ENCODE measurements at places on chromosomes 2 and 18.

DNA sequence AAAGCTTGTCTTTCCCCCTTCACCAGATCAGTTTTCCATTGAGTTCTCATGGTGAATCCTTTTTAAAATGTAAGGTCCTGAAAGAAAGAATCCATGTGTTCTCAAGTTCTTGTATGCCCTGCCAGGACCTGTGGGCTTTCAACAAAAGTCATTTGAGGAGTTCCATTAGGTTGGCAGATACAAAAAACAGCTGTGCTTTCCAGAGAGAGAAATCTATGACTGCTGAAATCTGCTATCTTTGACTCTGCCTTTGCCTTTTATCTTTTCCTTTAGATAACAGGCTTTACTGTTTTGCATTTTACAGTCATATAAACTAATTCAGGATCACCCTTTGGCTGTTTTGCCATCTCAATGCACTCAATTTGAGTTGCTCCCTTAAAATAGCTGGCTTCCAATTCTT, 59.7 kb downstream of the CXCR4 start:
- DNase-seq, result no peak

- DNase-seq, result no peak
These were observed 37.7 kb downstream of the COBLL1 start for GRCh38 chr2:164803776-164804466.

- no peak for DNase-seq
These were observed 423 bp upstream of the TTC27 start for GRCh38 chr2:32627441-32627813.

GRCh38 chr2:123670286-123670685, 354.8 kb upstream of the CNTNAP5 start:
- no peak for DNase-seq

- DNase-seq, result no peak
These were observed 3.5 kb downstream of the YWHAQ start for GRCh38 chr2:9627310-9627709.

DNA sequence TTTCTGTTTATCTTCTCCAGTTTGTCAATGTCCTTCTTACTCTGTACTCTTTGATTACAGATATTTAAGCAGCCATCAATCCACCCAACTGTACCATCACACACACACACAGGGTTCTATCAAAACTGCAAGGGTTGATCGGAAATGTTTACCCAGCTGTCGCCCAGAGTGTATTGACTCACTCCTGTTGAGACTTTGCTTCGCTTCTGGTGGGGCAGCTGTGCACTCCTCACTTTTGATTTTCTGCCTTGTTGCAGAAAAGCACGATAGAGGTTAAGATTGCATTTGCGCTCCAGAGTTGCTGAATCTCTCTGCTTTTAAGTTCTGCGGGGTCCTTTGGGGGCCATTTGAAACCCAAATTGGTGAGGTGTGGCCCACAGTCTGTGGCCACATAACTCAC, 216.2 kb downstream of the SETBP1 start:
- peak; percentile 44 for DNase-seq

DNA sequence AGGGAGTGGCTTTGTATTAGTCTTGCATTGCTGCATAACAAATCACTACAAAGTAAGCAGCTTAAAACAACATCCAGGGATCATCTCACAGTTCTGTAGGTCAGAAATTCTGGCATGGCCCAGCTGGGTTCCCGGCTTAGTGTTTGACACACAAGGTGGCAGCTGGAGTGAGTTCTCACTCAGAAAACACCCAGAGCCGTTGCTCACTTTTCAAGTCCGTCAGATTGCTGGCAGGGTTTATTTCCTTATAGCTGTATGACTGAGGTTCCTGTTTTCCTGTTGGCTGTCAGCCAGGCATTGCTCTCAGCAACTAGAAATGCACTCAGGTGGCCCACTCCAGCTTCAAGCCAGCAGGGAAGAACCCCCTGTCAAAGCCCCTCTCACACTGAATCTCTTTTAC, 324.1 kb downstream of the CCDC178 start:
- no peak for DNase-seq

DNA sequence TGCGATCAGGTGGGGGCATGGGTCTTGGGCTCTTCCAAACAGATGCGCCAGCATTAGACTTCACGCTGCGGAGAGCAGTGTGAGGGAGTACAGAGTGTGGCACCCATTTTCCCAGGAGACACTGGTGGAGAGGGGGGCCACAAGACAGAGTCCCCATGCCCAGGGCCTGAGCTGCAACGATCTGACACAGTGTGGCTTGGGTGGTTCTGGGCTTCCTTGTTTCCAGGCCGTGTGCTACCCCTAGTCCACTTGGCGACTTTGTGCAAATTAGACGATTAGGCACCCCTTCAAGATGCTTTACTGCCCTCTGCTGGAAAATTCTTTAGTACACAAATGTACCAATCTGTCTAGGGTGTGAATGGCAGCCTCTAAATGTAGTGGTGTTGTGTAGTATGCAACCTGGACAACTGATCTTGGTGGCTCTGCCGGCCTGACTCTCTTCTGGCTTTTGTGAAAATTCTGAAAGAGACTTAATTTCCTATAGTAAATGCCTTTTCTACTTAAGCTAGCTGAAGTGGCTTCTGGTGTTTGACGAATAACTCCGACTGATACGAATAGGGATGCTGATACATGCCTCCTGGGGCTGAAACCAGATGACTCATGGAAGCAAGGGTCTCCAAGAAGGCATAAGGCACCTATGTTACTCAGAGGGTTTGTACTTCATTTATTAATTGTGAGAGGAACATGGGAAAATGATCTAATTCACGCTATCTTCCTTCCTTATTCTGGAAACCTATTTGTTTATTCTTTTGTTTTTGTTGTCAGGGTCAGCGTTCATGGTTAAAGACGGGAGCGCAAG, 92.3 kb upstream of the SMAD2 start:
- DNase-seq, result peak; percentile 80

- DNase-seq, result no peak
These were observed 403.2 kb upstream of the MYT1L start for GRCh38 chr2:2734308-2734707.

- no peak for DNase-seq
These were observed 81.4 kb downstream of the BCL11A start for GRCh38 chr2:60472041-60472440.

- no peak for DNase-seq
These were observed 142.7 kb upstream of the FOSL2 start for GRCh38 chr2:28250006-28250405.

DNA sequence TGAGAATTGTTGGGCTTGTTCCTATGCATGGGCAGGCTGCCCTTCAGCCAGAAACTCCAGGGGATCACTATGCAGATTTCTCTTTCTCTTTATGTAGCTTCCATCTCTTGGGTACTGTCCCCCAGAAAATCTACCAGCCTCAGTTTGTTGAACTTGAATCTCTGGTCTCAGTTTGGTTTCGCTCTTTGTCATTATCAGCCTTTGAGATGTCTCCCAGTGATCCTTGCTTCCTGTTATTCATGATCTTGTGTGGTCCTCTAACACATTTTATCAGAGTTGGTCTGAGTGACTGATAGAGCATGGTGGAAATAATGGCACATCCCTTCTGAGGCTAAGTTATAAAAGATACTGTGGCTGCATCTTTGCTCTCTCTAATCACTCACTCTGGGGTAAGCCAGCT, 7.8 kb downstream of the TMEM87B start:
- no peak for DNase-seq

Data from NCI-H1694 (cell line).